ENCODE measurements at places on chromosomes 7 and 10.

DNA sequence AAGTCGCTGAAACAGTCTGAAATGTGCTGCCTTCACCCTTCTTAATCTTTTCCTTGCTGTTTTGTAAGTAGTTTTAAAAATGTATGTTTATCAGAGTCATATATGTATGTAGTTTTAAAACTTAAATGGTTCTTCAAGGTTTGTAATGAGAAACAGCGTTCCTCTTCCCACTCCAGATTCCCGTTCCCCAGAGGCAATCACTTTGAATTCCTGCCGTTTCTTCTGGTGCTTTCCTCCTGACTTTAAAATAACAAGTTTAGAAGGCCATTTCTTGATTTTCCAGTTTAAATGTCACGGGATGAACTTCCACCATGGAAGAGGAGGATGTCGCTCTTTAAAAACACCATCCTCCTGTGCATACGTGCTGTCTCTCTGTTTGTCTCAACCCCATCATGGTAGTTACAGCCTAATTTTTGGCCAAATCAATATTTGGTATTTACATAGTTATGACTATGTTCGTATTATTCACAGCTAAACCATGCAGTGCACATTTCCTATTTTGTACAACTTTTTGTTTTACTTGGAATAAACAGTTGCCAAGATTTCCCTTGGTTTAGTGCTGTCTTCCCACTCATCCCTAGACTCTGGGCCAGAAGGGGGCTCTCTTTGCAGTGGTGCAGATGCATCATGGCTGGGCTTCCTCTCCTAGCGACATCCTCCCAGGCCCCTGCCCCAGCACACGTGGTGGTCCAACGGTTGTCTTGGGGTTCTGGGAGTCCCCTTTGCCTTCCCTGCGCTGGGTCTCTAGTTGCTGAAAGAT is 151.4 kb downstream of the PTPN20 start:
- no peak for DNase-seq

GRCh38 chr10:62000037-62000603 is 98.6 kb downstream of the ARID5B start:
- DNase-seq, result no peak

- DNase-seq, result no peak
Measured at GRCh38 chr7:152122540-152122939, 97.1 kb downstream of the GALNT11 start.

DNA sequence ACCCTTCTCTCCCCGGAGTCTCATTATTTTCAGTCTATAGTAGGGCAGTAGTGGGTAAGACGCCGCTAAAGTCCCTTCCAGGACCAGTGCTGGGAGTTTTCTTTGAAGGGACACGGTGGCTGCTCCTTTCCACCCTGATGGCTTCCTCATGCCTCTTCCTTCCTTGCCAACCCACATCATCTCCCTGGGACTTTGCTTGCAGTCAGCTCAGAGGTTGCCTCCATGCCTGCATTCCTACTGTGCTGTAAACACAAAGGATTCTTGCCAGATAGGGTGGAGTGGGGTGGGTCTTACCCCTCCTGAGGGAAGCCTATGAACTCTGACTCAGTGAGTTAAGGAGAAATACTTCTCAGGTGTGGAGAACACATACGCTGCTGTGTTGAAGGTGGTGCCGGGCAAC is 59.9 kb upstream of the IGFBP3 start:
- DNase-seq, result no peak

All from HFF-Myc (cell line).